IPS DF 19.7 (cell line): ENCODE measurements at places on chromosomes 5 and 9.

DNA sequence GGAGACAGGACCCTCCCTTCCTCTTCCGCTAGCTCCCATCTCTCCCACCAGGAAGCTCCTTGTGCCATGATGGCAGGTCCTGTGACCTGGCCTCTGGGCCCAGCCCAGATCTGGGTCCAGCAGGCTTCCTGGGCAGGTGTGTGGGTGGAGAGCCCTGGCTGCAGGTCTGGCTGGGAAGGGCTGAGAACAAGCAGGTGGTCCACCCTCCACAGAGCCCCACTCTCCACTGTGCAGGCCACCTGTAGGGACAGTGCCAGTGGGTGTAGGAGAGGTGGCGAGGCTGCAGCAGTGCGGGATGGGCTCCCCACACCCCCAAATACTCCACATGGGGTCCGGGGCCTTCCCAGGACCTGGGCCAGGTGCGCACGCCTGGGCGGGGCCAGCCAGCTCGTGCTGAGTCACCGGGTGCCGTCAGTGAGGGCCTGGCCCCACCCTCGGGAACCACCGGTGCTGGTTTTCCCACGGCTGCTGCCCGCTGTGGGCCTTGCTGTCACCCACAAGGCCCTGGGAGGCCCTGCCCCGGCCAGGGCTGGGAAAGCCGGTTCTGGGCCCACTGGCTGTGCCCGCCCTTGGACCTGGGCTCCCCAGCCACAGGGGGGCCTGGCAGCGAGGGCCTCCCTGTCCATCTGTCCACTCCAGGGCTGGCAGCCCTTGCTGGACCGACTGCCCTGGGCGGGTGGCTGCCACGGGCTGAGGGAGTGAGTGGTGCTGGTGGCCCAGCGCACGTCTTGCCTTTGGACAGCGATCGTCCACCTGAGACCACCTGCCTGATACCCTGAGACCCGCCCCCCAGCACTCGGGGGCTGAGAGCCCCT, 9.3 kb upstream of the NRARP start:
- DNase-seq, result no peak

- no peak for DNase-seq
Observed at GRCh38 chr5:60577116-60577515, 122.8 kb downstream of the DEPDC1B start.

DNA sequence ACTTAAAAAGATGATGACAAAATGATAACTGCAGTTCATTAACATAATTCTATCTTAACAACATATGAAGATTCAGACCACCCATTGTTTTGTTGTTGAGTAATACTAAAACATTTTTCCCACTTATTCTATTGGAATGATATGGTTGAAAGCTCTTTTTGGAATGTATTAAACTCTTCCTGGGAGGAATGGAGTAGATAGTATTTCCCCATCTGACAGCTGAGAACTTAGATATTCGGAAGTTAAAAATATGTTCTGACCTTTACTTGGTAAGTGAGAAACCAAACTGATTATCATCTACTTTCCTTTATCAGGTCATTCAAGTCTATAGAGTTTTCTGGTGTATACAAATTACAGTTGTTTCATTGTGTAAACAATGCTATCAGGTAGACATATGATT, 452.9 kb downstream of the CSNK1G3 start:
- no peak for DNase-seq

GRCh38 chr9:4796988-4797853, 4.5 kb downstream of the RCL1 start:
- DNase-seq, result no peak

DNA sequence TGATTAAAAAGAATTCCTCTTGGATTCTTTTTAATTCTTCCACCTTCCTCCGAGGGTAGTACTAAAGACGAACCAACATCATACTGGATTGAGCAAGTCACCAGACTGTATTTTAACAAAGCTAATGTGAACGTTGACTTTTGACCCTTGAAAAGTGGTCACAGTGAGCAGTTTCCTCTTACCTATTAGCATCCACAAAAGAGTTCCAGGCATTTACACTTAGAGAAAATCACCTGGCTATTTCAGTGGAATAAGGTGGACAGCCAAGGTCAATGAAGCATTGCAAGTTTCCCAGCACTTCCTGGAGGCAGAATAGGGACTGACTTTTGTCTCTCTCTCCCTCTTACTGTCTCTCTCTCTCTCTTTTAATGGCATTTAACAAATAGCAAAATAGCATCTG, 145.1 kb upstream of the DAB2 start:
- DNase-seq, result no peak

GRCh38 chr9:7828334-7828733, 28.8 kb upstream of the DMAC1 start:
- DNase-seq, result no peak
